Hair follicle dermal papilla cell (primary cell): ENCODE measurements at places on chromosomes 7 and 10. TPM values are rescaled to one million over a fixed set of nuclear protein-coding genes. Genes with fewer than 3 reads are reported as not detected.

The OR6V1 gene
- not detected in 2 replicates for total RNA-seq

The TAS2R41 gene
- 0.49 TPM in 1 of 2 replicates, not detected in the other for total RNA-seq

The AHR gene
- total RNA-seq = 105 and 117 TPM in 2 replicates

The DRGX gene
- total RNA-seq = not detected in 2 replicates

The SDK1 gene
- 0.16 and 0.24 TPM in 2 replicates for total RNA-seq

The NXPH1 gene
- total RNA-seq = not detected in 2 replicates

The CARD11 gene
- not detected in 2 replicates for total RNA-seq
